ENCODE measurements at places on chromosomes 7 and 10.

GRCh38 chr10:102850025-102850518 is 4.0 kb upstream of the BORCS7 start:
- no peak for DNase-seq

GRCh38 chr10:95031656-95032055 is 37.6 kb downstream of the CYP2C8 start:
- no peak for DNase-seq

DNA sequence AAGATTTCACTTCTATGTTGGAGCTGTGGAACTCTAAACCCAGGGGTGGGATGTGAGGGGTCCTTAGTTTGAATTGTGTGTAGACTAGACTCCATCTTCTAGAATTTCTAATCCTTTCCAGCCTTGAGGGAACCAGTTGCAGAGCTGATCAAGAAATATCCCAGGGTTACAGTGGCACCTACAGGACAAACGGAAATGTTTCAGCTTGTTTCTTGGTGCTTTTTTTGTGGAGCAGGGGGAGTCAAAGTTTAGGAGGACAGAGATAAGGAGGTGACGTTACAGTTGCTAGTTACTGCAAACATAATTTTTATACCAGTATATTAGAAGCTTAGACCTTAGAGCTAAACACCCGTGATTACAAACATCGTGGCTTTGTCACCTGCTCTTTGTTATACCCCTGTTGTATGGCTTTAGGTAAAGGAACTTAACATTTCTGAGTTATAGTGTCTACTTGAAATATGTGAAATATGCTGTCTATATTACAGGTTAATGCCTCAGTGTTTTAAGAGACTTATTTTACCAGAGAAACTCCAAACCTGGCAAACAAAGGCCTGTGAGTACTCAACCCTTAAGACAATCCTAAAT is 84.5 kb upstream of the DYNC1I1 start:
- no peak for DNase-seq

DNA sequence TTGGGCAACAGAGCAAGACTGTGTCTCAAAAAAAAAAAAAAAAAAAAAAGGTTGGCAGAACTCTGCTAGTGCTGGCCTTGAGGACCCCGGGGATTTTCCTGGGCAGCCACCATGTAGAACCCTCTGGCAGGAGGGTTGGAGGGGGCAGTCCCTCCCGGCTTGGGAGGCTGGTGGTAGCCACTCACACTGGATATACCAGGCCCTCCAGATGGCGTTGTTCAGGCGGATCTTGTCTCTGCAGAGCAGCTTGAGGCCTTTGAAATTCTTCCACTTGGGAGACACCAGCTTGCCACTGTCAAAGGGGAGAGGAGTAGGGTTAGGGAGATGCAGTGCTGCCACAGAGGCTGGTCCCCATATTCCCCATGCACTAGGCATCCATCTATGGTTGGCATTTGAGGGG is 8.4 kb downstream of the MLXIPL start:
- no peak for DNase-seq
